Tibial nerve (tissue), 4 donors: ENCODE measurements at places on chromosomes 13 and 19. TPM values are rescaled to one million over a fixed set of nuclear protein-coding genes. Genes with fewer than 3 reads are reported as not detected.

The GPR183 gene
- total RNA-seq = 20.4 TPM

The RGL3 gene
- 15.6 TPM for total RNA-seq

The ODAD3 gene
- not detected for total RNA-seq

The SPRY2 gene
- total RNA-seq = 99.2 TPM

The DEDD2 gene
- 42.0 TPM for total RNA-seq

The ERICH4 gene
- not detected for total RNA-seq

The ATXN8OS gene
- not detected for total RNA-seq

The PBX4 gene
- 4.8 TPM for total RNA-seq

The CYP4F12 gene
- 12.6 TPM for total RNA-seq

The CABP5 gene
- not detected for total RNA-seq

The REXO1 gene
- 17.9 TPM for total RNA-seq

The MCOLN1 gene
- 37.1 TPM for total RNA-seq

The ZNF433 gene
- 4.5 TPM for total RNA-seq

The F2RL3 gene
- total RNA-seq = 2.2 TPM

The S1PR5 gene
- 0.84 TPM for total RNA-seq
